ENCODE measurements at places on chromosomes 6 and 20.

GRCh38 chr20:9966966-9967365, 67.8 kb upstream of the ANKEF1 start:
- DNase-seq = no peak

DNA sequence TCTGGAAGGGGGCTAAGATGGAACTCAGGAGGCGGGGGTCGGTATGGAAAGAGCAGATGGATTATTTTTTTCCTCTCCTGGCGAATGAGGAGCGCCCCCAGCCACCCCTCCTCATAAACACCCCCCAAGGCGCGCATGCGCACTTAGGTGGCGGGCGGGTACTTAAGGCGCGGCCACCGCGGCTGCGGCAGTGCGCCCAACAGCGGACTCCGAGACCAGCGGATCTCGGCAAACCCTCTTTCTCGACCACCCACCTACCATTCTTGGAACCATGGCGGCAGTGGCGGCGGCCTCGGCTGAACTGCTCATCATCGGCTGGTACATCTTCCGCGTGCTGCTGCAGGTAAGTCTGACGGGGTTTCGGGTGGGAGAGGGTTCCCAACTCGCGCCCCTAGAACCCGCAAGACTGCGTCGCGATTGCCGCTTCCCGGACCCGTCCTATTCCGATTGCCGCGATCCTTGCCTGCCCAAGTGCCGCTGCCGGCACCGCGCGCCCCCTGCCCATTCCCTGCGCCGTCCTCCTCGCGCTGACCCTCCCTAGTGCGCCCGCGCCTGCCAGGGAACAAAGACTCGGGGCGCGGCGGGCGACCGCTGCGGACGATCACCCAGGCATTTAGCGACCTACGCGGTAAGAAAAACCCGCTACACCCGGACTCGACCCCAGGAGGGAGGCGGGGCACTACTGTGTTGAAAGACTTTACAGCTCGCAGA, at the start of gene NNAT:
Gene NNAT, plus strand, starts transcription at position 190 of the 711 bp plus-strand sequence. Its CDS starts 82 bp downstream, at position 272.
- DNase-seq = no peak

GRCh38 chr6:73796881-73797280, 100.9 kb downstream of the CD109 start:
- no peak for DNase-seq

DNA sequence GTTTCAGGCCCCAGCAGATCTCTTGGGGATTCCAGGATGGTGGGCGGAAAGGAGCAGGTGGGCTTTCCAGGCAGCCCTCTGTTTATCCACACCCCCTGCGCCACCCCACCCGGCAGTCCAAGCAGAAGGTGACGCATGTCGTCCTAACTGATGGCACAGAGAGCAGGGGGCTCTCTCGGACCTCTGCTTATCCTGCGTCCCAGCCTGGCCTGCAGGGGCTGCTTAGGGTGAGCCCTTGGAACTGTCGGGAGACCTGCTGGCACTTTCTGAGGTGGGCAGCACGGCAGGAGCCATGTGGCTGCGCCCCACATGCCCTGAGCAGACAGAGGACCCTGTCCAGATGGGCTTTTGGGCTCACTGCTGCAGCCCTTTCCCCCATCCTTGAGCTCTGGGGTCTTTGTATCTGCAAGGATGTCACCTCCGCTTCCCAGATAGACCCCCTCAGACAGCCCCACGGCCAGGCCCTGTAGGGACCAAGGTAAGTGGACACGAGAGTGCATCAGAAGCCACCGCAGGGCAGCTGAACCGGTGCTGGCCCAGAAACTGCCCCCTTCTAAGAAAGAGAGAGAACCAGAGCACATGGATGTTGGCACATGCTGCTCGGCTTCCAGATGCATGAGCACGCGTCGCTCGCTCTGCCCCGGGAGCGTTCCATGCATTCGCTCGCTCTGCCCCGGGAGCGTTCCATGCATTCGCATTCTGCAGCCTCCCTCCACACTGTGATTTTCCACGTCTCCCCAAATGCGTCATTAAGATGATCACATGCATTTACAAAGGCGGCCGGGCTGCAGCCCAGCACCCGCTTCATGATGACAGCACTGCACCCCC, 246.7 kb downstream of the TAF4 start:
- DNase-seq = no peak

DNA sequence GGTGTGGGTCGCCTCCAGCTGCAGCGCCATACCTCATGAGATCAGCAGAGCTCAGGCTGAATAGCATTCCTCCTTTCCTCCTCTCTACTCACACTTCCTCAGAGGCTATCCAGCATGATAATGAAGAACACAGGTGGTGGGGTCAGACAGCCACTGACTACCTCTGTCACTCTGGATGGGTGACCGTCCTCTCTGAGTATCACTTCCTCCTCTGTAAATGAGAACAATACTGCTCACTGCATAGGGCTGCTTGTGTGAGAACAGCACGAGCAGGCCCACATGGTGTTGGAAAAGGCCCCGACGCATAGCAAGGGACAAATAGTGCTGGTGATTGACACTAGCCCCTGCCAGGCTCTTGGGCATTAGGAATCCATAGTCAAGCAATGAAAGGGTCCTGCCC, 239.1 kb downstream of the PRKN start:
- no peak for DNase-seq

GRCh38 chr6:37587866-37588734, 88.4 kb upstream of the CCDC167 start:
- no peak for DNase-seq

GRCh38 chr6:2947445-2947844, 23.9 kb downstream of the SERPINB6 start:
- DNase-seq = no peak

DNA sequence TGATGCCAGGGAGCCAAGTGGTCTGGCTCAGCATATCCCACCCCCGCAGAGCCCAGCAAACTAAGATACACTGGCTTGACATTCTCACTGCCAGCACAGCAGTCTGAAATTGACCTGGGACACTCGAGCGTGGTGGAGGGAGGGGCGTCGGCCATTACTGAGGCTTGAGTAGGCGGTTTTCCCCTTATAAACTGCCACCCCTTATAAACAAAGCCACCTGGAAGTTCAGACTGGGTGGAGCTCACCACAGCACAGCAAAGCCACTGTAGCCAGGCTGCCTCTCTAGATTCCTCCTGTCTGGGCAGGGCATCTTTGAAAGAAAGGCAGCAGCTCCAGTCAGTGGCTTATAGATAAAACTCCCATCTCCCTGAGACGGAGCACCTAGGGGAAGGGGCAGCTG, 19.4 kb downstream of the TINAG start:
- no peak for DNase-seq

GRCh38 chr20:11056414-11056813, 382.6 kb upstream of the JAG1 start:
- DNase-seq = no peak

DNA sequence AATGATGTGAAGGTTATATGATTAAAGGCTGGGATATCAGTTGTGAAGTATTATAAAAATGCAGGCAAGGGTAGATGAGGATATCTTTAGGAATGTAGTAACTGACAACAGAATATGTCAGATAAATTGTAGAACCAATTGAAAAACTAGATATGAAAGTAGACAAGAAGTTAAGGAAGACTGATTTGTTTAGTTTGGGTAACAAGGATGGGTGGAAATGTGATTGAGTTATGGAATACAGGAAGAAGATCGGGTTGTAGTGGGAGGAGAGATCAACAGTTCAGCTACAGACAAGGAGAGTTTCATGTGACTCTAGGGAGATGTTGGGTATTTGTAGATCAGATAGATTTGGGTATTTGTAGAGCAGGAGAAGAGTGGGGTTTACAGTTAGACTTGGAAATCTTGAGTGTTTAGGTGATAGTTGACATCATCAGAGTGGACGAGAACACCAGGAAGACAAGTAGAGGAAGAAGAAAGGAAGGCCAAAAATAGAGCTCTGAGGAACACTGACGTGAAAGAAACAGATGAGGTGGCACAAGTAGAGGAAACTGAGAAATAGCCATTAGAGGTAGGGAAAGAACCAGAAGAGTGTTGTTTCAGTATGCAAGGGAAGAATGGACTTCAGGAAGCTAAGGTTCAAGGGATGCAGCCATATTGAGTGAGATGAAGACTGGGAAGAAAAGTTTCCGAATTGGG, 12.1 kb upstream of the TSPYL1 start:
- no peak for DNase-seq

DNA sequence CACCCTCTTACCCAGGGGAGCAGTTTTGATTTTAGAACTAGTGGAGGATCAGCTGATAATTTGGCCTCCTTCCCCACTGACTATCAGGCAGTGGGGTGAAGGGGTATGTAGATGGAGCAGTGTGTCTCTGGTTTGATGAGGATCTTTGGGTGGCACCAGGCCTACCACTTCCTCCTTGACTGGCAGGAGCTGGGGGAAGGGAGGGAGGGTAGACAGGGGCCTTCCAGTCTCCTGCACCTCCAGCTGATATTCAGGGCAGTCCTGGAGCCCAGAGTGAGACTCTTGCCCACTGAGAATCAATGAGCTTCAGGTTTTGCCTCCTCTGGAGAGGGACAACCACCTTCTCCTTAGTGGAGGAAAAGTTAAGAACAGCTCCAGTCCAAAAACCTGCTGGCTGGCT, 3.2 kb downstream of the DEF6 start:
- DNase-seq = no peak

Measured in AG04450 (cell line).